ENCODE measurements at places on chromosomes 13 and 19.

DNA sequence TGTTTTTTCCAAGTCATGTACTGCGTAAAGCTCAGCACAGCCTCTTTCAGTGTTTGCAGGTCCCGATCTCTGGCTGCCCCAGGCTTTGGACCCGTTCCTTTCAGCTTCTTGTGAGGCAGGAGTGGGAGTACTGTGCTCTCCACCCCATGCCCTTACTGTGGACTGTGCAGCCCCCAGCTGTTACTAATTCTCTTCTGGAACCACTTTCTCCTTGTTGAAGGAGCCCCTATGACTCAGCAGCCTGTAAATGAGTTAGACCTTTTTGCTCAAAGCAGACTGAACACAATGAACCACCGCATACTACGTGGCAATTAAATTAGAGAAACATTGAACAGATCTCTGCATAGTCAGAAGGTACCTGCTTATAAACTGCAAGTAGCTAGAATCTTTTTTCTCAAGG, 39.0 kb downstream of the SERTM1 start:
- DNase-seq: no peak

GRCh38 chr19:40523322-40524047, 53.2 kb upstream of the SHKBP1 start:
- DNase-seq: peak; percentile 56

GRCh38 chr19:53868091-53868891, 608 bp downstream of the MYADM start:
- no peak for DNase-seq

DNA sequence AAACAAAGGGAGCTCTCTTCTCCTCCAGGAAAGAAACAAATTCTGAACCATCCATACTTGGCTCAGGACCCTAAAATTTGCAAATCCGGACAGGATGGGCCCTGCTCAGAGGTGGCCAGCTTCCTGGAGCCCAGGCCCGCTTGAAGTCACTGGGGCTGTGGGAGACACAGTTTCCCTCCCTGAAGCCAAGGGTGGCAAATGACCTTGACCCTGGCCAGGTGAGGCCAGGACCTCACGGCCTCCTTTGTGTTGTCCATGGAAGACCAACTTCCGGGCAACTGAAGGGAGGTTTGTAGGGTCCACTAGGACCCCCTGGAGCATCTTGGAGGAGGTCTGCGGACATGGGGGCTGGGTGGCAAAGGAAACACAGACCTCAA, 5.5 kb downstream of the NANOS3 start:
- no peak for DNase-seq

- no peak for DNase-seq
Measured at GRCh38 chr13:66551128-66551527, 679.0 kb downstream of the PCDH9 start.

DNA sequence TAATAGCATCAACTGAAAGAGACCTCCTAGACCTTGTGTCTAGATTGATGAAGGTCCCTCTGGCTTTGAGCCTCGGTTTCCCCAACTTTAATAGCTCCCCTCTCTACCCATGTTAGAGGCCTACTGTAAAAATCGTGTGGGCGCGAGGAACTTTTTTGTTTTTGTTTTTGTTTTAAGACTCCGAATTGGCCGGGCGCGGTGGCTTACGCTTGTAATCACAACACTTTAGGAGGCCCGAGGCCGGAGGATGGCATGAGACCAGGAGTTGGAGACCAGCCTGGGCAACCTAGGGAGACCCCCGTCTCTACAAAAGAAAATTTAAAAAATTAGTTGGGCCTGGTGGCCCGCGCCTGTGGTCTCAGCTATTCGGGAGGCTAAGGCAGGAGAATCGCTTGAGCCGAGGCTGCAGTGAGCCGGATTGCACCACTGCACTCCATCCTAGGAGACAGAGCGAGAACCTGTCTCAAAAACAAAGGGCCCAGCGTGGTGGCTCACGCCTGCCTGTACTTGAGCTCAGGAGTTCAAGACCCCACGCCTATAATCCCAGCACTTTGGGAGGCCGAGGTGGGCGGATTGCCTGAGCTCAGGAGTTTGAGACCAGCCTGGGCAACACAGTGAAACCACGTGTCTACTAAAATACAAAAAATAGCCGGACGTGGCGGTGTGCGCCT, 858 bp upstream of the PPP6R1 start:
- no peak for DNase-seq

DNA sequence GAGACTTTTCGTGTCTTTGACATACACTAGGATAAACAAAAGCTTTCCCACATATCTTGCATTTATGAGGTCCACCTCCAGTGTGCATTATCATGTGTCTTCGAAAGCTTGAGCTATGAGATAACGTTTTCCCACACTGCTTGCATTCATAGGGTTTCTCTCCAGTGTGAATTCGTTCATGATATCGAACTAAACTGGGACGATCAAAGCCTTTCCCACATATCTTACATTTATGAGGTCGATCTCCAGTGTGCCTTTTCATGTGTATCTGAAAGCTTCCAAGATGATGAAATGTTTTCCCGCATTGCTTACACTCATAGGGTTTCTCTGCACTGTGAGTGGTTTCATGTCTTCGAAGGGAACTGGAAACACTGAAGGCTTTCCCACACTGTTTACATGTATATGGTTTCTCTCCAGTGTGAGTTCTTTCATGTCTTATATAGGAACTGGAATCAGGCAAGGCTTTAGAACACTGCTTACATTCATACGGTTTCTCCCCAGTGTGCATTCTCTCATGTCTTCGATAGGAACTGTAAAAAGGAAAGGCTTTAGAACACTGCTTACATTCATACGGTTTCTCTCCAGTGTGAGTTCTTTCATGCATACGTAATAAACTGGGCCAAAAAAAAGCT, 14.5 kb downstream of the ZNF563 start:
- DNase-seq: no peak

- peak; percentile 17 for DNase-seq
Measured at GRCh38 chr13:52454459-52454819, 839 bp upstream of the CKAP2 start.

- DNase-seq: no peak
Measured at GRCh38 chr13:111559612-111560403, 239.4 kb downstream of the TEX29 start.

GRCh38 chr19:14427461-14427860, 5.6 kb upstream of the PKN1 start:
- DNase-seq: no peak

GRCh38 chr19:5547881-5548280, 19.9 kb downstream of the TINCR start:
- DNase-seq: no peak

DNA sequence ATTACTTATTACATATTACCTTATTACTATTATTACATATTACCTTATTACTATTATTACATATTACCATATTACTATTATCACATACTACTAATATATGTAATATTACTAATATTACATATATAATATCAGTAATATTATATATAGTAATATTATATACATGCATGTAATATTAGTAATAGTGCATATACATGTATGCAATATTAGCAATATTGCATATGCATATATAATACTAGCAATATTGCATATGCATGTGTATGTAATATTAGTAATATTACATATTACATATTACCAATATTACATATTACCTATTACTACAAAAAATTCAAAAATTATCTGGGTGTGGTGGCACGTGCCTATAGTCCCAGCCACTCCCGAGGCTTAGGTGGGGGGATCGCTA, 22.4 kb downstream of the PDE4A start:
- DNase-seq: no peak

GRCh38 chr13:21175656-21176214, 617 bp downstream of the SKA3 start:
- DNase-seq: no peak

DNA sequence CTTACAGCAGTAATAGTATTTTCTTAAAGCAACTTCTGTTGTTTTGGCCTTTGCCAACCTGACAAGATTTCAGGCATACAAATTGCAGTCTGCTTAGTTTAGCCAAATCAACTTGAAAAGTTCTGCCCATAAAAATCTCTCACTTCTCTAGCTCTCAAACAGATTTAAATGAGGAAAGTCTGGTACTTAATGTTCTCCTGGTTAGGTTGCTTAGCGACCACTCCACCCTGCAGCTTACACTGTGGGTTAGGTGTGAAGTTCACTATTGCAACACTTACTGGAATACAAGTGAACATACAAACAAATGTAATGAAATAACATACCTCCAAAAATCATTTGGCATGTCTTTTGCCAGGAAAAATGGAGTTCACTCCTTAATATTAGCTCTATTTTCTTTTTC, 178.7 kb upstream of the PCDH9 start:
- no peak for DNase-seq

GRCh38 chr19:9791552-9792205, 23.1 kb upstream of the ZNF846 start:
- DNase-seq: peak; percentile 50

GRCh38 chr13:87999240-87999700, 328.1 kb downstream of the SLITRK5 start:
- no peak for DNase-seq

GRCh38 chr13:23268441-23268840, 87.7 kb downstream of the SGCG start:
- no peak for DNase-seq

DNA sequence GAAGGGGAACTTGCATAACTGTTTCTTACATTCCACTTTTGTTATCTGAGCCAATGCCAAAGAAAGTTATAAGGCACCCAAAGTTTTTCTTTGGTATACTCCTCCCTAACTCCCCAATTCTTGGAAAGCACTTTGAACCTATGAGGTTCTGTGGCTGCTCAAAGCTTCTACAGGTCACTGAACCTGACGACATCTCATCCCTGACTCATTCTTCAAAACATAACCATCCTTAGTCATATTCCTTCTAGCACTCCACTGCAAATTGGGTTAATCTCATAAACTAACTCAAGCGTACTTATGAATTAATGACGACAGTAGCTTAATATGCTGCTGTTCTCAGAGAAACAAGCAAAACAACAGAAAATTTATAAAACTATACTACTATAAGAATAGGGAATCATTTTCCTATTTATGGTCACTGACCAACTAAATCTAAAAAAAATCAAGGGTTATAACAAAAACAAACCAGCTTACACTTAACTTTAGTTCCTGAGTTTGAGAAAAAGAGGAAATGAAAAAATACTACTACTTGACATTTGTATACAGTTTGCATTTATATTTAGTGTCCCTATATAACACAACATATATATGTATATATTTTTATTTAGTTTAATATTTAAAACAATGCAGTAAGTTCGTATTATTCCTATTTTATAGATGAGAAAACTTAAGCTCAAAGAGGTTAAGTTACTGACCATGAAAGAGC, 69.1 kb downstream of the CAB39L start:
- DNase-seq: no peak

- DNase-seq: no peak
Measured at GRCh38 chr19:30023330-30023729, 81.3 kb downstream of the URI1 start.

- no peak for DNase-seq
Measured at GRCh38 chr13:99442273-99442895, 58.9 kb upstream of the TM9SF2 start.
